ENCODE measurements at places on chromosomes 7 and 10.

DNA sequence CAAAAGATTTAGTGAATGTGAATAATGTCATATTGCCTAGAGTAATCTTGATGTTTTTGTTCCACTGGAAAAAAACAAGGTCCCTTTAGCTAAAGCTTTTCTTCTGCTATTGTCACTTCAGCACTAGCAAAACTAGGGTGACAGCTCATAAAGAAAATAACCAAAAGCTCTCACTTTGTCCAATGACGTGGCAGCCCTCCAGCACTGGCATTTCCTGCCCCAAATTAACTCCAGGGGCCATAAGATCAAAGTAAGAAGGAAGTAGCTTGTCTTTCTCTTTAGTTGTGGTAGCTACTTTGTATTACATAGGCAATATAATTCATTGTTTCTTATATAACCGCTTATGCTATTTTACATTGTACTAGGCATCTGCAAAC is 47.3 kb downstream of the LRRN3 start:
- DNase-seq: peak; percentile 33

DNA sequence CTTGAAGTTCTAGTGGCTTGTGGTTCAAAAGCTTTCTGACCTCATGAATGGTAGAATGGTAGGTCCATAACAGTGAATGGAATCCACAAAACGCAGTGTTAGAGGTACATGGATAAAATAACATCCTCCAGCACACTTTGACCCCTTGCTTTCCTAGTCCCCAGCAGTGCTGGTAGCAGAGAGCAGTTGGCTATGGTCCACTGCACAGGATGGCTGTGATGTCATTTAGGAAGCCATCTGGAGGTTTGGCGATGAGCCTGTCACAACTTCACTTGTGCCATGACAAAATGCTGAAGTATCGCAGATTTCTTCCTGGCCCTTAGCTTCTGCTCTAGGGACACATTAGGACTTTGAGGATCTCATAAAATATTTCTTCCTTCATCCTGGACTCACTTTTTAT is 300.0 kb upstream of the FZD8 start:
- DNase-seq: no peak

DNA sequence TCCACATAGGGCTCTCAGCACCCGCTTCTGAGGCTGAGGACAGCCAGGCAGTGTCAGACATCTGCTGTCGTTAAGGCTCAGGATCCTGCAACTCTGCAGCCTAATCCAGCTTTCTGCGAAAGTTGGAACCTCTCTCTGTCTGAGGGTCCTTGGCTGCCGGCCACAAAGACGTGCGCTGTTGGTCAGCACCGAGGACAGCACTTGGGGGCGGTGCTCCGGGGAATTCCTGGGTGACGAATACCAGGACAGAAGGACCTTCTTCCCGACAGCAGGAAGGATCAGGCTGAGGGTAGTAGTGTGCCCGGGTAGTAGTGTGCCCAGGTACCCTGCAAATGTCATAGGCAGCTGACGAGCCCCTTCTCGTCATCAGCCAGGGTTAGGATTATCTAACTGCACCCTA is 16.0 kb upstream of the RASGEF1A start:
- no peak for DNase-seq

DNA sequence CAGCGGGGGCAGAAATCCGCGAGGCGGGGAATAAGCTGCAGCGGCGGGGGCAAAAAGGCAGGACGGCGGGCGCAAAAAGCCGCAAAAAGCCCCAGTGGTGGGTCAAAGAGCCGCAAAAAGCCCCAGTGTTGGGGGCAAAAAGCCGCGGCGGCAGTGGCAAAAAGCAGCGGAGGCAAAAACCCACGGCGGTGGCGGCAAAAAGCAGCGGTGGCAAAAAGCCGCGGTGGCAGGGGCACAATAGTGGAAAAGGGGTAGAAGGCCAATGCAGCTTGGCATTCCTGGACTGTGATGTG is 525.3 kb downstream of the ZNF33B start:
- DNase-seq: no peak

GRCh38 chr7:98211676-98212531 is 665 bp downstream of the BHLHA15 start:
- no peak for DNase-seq

DNA sequence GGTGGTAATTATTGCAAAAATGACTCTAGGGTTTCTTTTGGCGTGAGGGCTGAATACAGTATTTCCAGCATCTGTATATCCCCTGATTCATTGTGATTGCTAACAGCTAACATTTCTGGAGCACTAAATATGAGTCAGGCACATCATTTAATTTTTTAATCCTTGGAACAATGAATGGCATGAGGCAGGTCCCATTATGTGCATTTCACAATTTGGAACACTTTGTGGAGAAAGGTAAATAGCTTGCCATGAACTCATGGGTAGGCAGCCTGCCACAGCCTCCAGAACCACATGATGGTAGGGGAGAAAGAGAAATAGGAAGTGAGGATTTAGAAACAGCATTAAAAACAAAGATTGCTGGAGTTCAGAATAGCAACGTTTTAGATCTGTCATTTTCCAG is 1.7 kb downstream of the NPTX2 start:
- DNase-seq: no peak

- no peak for DNase-seq
These were observed 8.3 kb downstream of the CXCL12 start for GRCh38 chr10:44376472-44377099.

DNA sequence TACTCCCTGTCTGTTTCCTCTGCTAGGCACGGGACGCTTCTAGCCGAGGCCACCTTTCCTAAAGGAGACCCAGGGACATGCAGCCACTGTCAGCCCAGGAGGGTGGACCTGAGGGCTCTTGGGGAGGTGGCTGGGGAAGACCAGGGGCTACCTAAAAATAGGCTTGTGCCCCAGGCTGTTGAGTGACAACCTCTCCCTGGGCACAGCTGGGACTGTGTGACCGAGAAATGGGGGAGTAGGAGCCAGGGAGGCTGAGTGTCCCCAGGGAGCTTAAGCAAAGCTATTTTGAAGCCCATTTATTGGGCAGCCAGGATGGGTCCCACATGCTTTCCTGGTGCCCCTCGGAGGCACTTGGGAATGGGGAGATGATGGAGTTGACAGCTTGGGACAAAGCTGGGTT is 63.8 kb downstream of the CALML3 start:
- DNase-seq: no peak

GRCh38 chr7:121475806-121476205 is 79.7 kb upstream of the FAM3C start:
- DNase-seq: no peak

- DNase-seq: no peak
These were observed 490.8 kb upstream of the CELF2 start for GRCh38 chr10:10526846-10527245.

DNA sequence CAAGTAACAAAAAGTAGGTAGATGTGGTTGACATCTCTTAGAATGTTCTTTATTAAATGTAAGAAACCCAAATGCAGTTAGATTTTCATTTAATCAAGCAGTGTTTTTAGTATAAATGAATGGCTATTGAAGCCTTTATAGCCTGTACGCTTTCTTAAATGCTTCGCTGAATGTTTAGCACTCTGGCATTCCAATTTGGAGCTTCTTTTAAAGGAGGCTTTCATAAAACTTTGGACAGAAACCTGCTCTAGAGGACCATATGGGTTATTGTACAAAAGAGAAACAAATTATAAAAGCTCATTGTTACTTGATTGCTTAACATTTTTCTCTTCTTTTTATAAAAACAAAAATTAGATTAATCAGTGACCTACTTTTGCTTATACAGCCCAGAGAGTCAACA is 59.5 kb downstream of the KCND2 start:
- no peak for DNase-seq

DNA sequence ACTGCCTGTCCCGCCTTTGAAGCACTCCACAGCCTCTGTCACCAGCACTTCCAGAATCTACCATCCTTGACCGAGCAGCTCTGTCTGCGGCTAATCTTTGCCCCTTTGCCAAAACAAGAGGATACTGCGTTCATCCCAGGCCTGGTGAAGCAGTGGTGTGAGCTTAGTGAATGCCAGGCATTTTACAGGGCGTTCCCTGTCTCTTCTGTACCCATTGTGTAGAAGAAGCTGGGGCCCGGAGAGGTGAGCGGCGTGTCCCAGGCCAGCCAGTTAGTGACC is 61.2 kb downstream of the C10orf105 start:
- DNase-seq: no peak

DNA sequence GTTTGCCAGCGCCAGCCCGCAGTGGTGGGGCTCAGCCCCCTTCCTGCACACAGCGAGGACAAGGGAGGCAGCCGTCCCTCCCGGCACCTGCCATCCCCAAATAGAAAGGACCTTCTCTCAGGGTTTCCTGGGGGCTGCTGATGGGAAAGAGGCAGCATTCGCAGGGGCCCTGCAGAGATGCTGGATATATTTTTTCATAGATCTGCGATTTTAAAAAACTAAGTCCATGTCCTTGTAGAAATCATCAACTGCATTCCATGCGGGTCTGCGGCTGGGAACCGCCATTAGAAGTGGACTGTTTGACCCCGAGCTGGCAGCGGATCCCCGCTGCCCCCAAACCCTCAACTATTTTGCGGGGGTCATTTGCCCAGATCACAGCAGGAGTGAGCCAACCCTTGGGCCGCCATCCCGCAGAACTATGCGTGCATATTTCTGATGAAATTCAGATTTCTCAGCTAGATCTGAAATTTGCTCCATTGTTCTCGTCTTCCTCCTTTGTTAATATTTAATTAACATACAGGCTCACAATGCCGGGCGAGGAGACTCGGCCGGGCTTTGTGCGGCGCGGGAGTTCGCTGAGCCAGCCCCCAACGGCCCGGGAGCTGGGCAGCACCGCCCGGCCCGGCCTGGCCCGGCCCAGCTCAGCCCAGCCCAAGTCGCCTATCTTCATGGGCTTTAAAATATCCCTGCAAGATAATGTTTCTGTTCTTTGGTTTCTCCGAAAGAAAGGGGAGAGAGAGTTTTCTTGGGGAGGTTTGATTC is 2.0 kb downstream of the EN2 start:
- DNase-seq: no peak

- no peak for DNase-seq
These were observed 3.2 kb downstream of the ACADSB start for GRCh38 chr10:123011987-123012386.

DNA sequence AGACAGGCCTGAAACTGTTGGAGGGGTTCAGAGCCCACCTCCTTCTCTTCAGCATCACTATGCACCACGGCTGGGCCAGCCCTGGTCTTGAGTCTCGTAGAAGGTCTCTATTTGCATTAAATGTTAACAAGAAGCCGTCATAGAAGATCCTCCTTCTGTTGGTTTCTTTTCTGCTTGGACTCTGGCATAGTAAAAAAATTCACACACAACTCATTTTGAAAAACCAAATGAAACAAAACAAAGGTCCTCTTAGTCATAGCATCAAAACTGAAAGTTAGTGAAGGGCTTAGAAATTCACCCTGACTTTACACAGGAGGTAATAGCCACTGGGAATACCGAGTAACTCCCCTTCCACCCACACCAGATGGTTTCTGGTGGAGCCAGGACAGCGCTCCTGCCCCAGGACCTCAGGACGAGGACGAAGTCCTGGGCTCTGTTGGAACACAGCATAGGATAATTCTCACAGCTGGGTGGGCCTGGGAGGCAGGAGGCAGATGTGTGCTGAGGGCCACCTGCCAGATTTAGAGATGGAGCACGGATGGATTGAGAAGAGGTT is 248.4 kb upstream of the KLF6 start:
- DNase-seq: no peak

- no peak for DNase-seq
These were observed 39.8 kb upstream of the ARL4A start for GRCh38 chr7:12647364-12648219.

DNA sequence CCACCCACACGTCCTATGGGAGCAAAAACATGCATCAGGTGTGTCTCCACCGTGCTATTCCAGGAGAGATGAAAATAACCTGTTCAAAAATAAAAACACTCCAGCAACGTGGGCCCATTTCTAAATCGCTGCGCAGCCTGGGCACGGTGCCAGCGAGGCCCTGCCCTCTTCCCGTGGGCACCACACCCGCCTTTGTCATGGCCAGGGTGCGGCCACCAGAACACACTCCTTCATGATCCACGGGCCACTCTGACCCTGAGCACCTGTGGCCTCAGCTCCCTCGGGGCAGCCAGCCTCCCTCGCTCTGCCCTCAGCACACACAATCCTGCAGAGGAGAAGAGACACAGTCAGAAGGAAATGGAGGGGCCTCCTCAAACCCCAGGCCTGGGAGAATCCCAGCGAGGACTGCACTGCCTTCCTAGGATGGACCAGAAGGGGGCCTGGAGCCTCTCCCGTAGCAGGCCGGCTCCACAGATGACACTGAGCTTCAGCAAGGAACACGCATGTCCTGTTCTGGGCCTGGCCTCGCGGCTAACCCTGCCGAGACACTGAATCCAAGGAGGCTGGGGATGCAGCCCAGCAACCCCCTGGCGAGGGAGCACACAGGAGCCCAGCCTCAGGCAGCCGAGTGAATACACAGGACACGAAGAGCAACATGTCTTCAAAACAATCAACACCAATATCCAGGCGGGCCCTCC is 169.0 kb downstream of the MAD1L1 start:
- no peak for DNase-seq

DNA sequence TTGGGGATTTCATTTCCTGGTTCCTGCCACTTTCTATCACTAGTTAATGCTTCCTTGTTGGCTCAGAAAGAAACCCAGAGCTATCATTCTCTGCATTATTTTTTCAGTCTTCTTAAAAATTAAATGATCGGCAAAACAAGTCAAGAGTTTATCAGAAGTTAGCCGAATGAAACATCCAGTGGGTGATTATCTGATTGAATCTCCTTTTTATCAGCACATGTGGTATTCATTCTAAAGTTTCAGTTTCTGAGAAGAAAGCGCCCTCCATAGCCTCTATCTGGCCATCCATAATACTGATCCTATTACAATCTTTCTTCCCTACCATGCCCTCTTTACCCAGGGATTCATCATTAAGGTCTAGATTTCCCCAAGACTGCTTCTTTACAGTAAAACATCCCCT is 71.8 kb downstream of the OSBPL3 start:
- no peak for DNase-seq

DNA sequence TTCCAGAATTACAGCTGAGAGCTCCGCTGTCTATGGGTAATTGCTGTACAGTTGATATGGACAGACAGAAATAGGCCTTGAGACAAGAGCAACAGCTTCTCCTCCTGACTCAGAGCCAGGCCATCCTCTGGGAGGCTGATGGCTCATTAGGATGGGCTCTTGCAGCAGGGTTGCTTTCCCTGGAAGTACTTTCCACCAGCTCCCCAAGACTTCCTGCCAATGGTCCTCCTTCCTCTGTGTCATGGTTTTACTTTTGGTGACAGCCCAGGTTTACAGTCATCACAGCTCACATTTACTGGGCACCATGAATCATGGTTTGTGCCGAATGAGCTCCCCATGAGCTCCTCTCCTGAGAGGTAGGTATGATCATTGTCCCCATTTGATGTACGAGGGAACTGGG is 131.8 kb downstream of the HECW1 start:
- DNase-seq: no peak
